ENCODE measurements at places on chromosomes 1 and 21. TPM values are rescaled to one million over a fixed set of nuclear protein-coding genes. Genes with fewer than 3 reads are reported as not detected.

DNA sequence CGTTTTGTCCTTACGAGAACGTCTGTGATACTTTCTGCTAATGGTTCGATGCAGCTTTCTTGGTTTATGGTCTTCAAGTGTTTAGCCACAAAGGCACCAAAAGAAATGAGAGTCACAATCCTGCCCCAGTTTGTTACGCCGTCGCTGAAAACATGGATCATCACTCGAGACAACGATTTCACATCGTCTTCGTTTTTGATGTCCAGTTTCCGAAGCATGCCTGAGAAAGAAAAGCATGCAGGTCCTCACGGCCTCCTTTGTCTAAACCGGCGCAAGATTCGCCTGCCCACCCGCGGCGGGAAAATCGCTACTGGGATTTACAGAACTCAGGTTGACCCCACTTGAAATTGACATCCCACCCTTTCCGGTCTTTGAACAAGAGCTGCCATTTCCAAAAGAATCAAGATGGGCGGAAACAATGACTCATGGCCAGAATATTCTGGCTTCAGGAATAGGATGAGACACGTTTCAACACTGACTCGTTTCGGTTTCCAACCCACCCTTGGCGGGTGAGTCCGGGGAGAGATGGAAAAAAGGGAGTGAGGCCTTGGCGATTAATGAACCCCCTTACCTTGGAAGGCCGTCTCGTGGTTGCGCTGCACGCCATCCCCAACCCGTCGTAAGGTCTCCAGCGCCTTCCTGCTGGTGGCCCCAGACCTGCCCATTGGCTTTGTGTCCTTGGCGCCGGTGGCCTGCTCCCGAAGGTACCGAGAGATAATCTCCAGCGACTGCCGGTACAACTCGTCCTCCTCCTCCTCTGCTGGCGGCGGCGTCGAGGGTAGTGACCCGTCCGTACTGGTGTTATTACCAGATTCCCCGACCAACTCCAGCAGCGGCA, 919 bp downstream of the MCL1 start:
- DNase-seq = no peak

DNA sequence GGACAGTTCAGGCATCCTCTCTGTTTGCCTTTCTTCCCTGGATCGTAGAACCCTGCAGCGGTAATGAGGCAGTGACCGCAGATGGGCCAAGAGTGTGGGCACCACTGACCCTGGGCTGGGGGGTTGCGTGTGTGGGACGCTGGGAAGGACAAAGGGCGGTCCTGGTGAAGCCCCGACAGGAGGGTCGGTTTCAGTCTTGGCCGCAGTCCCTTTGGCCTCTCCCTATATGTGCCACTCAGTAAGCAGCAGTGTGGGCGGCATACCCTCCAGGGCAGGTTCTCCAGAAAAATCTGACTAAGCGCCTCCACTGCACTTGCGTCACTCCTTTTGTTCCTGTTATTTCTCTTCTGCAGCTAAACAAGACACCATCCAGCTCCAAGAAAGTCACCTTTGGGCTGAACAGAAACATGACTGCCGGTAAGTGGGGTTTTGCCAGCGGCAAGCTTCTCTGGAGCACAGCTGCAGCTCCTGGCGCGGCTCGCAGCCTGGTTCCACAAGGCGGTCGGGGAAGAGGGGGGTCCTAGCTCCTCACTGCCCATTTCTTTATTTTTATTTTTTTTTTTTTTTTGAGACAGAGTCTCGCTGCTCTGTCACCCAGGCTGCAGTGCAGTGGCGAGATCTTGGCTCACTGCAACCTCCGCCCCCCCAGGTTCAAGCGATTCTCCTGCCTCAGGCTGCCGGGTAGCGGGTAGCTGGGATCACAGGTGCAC, 27.7 kb upstream of the PDXK start:
- DNase-seq = no peak

GRCh38 chr1:155137154-155137949, 1.7 kb downstream of the SLC50A1 start:
- DNase-seq = no peak

AADACL4 gene
- total RNA-seq = not detected

GRCh38 chr1:245091171-245091621, 63.6 kb upstream of the KIF26B start:
- no peak for DNase-seq

KRTAP19-1 gene
- not detected for total RNA-seq

DNA sequence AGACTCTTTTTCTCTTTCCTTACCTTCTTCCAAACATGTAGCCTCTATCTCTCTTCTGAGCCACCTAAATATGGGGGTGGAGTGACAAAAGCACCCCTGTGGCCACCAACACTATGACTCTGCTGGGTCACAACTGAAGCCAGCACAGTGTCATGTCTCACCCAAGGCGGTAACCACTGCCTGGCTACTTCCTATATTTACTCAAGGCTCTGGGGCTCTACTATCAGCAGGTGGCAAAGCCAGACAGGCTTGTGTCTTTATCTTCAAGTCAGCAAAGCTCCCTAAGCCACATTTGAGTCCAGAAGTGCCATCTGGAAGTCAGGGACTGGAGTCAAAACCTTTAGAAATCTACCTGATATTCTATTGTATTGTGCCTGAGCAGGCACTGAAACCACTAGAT, 1515.2 kb downstream of the PLA2G4A start:
- DNase-seq = no peak

DNA sequence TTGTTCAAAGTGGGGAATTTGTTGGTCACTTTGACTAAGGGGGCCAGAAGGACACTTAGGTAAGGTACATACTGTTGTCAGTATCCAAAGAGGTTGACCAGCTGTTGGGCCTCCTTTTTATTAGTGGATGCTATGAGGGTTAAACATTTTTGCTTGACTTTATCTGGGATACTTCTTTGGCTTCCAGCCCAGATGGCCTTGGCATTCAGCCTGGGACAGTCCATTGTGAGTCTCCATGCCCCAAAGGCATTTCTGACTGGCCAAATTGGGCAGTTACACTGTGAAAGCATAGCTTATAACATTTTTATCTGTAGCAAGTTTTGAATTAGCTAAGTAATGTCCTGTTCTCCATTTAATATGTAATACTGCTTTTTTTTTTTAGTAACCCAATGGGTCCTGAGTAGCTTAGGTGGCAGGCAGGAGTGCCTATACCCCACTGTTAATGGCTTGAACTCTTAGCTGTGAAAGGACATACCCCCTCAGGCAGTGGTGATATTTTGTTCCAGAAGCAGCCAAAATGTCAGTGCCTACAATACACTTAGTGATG, 35.4 kb upstream of the CD1D start:
- DNase-seq = no peak

C8A gene
- not detected for total RNA-seq

AKR7A3 gene
- total RNA-seq = 0.33 TPM

DNA sequence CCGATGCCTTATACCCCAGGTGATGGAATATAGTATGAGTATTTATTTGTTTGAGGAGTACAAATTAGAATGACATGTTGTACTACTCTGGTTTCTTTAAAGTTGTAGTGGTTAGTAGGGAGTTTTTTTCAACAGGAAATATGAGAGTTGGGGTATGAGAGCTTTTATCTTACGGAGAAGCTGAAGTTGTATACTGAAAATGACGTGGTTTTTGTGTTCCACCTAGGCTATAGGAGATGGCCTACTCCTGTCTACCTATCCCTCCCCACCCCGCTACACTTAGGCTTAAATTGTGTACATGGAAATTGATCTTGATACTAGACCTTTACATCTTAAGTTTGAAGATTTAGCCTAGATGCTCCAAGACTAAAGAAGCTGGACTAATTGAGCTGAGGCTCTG, 6.8 kb upstream of the HAX1 start:
- no peak for DNase-seq

DNA sequence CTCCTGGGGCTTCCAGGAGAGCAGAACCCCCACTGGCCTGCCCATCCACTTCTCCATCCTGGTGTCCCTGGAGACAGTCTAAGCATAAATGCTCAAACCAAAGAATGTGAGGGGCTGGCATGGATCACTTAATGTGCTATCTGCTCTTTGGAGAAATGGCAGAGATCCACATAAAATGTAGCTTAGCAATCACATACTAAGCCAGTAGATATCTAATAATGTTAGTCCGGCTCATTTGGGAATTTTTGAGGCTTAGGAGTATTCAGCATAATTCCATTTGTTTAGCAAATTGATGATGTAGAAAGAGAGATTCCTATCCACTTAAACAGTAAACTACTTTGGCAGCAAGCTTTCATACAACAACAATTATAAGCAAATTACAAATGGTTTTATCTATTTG, 90.7 kb downstream of the TENT5C start:
- no peak for DNase-seq

KRTAP12-2 gene
- not detected for total RNA-seq

OXCT2 gene
- 5.9 TPM for total RNA-seq

SRRM1 gene
- total RNA-seq = 71.1 TPM

GRCh38 chr1:243422362-243422761, 166.5 kb downstream of the SDCCAG8 start:
- no peak for DNase-seq

THEM5 gene
- total RNA-seq = not detected

GRCh38 chr1:8687039-8687438, 130.4 kb downstream of the RERE start:
- no peak for DNase-seq

GRCh38 chr1:207815466-207815865, 63.6 kb downstream of the CD46 start:
- no peak for DNase-seq

GRCh38 chr1:9476790-9477463, 62.3 kb upstream of the SLC25A33 start:
- DNase-seq = peak; percentile 69

GRCh38 chr1:8216005-8216404, 101.9 kb upstream of the SLC45A1 start:
- DNase-seq = no peak

DNA sequence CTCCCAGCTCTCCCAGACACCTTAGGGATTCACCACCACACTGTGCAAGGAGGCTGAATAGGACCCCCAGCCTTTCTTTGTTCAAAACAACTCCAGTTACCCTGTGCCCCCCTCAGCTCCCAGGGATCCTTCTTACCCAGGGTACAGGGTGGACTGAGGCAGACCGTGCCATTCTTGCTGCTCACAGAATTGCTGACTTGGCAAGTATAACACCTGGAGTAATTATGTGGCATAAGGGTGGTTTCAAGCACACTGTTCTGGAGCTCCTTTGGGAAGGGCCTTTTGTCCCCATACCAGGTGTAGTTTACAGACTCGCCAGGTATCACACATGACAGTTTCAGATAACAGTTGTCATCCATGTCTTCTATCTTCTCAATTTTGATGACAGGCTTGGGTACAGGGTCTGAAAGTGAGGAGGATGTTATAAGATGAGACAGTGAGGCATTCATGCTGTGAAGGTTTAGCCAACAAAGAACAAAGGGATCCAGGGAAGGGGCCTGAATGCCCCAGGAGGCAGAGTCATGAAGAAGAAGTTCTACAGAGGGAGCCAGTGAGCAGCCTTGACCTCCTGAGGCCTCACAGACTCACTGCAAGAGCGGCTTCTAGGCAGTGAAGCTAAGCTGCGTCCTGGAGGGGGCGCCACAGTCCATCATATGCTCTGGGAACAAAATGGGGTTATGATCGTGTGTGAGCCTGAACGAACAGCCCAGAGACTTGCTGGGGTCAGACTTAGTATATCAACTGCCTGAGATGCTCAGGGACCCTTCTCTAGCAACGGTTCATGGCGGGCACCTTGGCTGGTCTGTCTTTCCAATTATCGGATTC, 30.3 kb downstream of the CD48 start:
- no peak for DNase-seq

S100A2 gene
- total RNA-seq = 27.5 TPM

DNA sequence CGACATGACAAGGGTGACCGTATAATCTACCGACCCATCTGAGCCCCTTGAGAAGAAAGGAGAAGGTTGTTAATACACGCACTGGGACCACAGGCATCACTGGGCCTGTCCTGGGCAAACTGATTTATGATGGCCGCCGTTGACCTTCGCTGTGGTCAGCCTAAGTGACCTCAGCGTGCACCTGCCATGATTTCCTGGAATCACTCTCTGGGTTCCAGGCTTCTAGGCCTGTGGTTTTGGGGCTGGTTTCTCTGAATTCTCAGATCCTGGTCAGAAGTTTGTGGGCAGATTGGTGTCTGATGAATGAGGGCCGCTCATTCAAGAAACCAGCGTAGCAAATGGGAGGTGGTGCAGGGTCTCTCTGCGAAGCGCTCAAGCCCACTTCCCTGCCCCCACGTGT, 64.0 kb downstream of the SIK1 start:
- DNase-seq = no peak

RHD gene
- not detected for total RNA-seq

GRCh38 chr1:41328001-41328615, 33.1 kb upstream of the FOXO6 start:
- no peak for DNase-seq

DNA sequence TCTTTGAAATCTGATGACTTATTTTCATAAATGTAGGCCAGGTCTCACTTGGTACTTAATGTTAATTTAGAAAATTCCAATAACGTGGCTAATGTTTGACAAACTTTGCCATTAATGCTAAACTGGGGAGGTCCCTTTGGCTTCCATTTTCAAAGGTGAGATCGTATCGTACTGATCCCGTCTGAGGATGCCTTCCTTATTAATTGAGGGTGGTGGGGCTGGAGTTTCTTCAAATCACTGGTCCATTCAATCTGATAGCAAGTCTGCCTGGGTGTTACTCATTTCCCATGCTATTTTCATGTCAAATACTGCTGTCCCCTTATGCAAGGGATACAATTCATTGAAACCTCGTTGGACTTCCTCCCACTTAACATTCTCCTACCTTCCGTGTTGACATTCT, 327.1 kb downstream of the DISC1 start:
- peak; percentile 25 for DNase-seq

DNA sequence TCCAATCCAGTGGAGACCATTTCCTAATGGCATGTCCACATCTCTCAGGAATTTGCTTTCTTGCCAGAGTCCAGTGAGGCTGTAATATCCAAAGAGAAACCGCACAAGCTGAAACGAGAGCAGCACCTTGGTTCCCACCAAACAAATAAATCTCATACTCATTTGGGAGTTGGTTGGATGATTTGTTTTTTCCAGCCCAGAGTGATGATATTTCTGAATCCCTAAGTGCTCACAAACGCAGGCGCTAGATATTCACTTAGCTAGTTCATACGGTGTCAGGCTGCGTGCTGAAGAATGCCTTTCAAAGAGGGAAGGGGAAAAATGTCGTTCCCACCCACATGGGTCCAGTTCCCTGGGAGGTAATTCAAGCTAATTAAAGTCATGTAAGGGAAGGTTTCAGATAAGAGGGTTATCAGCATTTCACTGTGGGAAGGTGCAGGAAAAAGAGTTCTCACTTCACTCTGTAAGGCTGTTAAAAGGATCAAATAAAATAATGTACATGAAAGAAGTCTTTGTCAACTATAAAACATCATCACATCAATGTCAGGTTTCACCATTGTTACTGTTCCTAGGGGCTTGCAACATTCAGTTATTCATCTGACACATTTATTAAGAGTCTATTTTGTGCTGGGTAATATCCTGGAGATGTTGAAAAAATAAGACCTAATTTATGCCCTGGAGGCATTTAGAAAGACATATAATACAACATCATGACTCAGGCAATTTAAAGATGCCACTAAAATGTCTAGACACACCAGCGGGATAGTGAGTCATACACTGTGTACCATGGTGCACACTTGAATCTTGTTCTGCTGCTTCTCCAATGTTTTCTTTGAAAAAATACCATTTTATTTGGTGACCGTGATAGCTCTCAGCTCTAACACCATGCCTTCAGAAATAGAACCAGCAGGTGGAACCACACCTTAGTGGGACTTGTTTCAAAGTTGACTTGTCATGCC, 19.3 kb downstream of the DPT start:
- peak; percentile 67 for DNase-seq

FGR gene
- total RNA-seq = 0.41 TPM

GRCh38 chr1:94828251-94828650, 8.1 kb downstream of the SLC44A3 start:
- DNase-seq = no peak

All from kidney epithelial cell (primary cell).